NCI-H2107 (cell line): ENCODE measurements at places on chromosomes 7 and 10.
A peak's percentile ranks its signal among the peaks of the same experiment; 100 is the strongest.

DNA sequence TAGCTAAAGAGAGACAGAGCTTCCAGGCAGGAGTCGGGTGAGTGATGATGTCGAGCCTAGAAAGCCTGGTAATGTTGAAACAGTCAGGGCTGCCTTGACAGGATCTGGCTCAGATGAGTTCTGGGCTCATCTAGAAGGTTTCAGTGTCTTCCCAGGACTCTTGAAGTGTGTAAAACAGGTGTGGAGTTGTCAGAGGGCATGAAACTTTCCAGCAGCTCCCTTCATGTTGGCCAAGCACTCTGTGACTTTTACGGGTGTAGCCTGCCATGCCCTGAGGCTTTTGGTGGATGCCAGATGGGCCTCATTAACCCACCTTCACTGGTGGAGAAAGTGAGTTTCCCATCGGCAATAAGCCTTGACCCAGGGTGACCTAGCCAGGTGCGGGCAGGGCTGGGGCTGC, 66.4 kb upstream of the PDCD4 start:
- DNase-seq: no peak

- no peak for DNase-seq
Observed at GRCh38 chr10:127195041-127195506, 1.3 kb downstream of the INSYN2A start.

- DNase-seq: peak; percentile 73
Observed at GRCh38 chr7:126700807-126701604, 551.7 kb downstream of the GRM8 start.

- peak; percentile 17 for DNase-seq
Observed at GRCh38 chr7:31782411-31782991, 95.5 kb downstream of the PPP1R17 start.

DNA sequence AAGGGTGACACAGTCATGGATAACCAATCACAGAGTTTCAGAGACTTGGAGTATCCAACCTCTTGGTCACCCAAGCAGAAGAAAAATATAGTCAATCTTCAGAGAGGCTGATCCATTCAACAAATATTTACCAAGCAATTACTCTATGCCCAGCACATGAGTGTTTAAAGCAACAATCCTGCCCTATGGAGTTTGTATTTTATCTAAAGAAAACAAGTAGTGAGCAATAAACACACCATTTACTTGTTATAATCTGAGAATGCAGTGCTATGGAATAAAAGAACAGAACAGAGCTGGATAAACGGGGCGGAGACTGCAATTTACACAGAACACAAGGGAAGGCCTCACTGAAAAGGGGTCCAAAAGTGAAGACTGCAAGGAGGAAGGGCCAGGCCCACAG, 63.8 kb downstream of the GRB10 start:
- DNase-seq: no peak

DNA sequence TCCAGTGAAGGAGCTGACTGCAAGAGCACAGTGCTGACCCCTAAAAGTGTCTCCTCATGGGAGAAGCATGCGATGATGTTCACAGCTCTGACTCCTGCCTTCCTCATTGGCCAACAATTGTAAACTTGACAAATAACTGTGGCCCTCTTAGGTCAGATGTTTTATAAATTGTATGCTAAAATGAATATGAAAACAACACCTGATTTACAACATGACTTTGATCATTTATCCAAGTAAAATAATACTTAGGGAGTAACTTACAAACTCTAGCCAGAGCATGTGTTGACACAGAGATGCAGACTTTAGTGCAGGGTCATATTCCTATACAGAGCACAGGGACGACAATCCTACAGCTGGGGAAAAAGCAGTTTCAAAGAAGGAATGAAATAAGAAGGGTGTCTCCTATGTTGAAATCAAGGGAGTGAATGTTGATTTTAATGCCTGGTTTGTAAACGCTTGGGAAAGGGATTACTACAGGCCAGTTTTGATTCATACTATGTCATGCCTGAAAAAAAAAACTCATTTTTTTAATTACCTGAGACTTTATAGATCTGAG, 391.4 kb upstream of the AKR1E2 start:
- DNase-seq: no peak

- DNase-seq: no peak
Observed at GRCh38 chr10:34479520-34480179, 335.4 kb downstream of the PARD3 start.

DNA sequence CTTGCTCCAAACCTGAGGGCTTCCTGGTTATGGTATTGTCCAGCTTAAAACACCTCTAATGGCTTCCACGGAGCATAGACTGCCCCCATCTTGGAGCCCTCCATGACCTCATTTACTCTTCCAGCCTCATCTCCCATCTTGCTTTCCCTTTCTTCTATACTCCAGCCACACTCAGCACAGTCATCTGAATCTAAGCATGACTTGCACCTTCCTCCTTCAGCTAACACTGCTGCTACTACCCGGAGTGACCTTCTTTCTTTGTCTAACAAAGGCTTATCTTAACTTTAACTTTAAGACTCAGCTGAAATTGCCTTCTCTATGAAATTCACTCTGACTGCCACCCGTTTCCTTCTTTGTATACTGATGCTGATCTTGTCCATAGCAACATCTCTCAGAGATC, 135.1 kb downstream of the FAM107B start:
- DNase-seq: no peak

- no peak for DNase-seq
Observed at GRCh38 chr7:3117488-3118231, 74.0 kb upstream of the CARD11 start.

- no peak for DNase-seq
Observed at GRCh38 chr7:141792526-141792925, 2.5 kb downstream of the TAS2R5 start.

DNA sequence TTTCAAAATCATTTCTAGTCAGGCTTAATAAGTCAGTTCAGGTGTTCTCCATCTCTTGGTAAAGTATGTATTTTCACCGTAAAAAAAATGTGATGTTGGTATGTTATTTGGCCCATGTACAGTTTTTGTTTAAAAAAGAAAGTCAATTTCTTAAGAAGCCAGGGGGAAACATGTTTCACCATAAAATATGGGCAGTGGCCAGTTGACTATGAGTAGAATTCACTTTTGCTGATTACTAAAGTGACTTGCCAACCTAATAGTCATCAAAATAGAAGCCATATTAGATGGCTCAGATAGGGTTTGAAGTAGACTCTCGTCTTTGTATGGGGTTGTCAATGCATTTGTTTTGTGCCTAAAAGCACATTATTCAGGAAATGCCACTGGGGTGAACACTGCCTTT, 266.3 kb downstream of the BICC1 start:
- DNase-seq: no peak

- peak; percentile 58 for DNase-seq
Observed at GRCh38 chr10:123583639-123584418, 82.3 kb upstream of the GPR26 start.

- DNase-seq: no peak
Observed at GRCh38 chr7:112649560-112649959, 140.6 kb downstream of the TMEM168 start.

DNA sequence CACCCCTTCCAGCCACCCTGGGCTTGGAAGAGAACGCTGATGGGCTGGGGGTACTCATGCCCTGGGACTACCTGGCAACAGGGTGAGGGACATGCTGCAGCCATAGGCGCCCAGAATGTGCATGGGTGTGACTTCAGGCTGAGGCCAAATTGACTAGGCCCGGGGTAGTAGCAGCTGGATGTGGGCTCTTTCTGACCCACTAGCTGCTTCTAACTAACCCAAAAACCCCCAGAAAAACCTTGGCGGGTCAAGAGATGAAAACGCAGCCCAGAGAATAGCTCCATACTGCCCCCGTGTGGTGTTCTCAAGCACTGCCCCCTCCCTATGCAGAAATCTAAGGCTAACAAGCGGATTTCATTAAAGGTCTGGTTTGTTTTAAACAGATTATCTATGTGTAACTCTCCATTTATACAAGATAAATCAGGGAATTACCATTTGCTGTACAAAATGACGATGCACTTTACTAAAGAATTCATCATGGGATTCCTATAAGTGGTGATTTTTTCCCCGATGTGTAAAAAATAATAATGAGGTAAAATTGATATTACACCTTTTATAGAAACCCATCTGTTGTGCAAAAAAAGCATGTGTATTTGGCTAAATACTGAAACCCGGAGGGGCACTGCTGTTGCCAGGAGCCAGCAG, 4.2 kb downstream of the SMARCD3 start:
- no peak for DNase-seq

GRCh38 chr7:127393368-127394058, 1.0 kb upstream of the ZNF800 start:
- DNase-seq: no peak

DNA sequence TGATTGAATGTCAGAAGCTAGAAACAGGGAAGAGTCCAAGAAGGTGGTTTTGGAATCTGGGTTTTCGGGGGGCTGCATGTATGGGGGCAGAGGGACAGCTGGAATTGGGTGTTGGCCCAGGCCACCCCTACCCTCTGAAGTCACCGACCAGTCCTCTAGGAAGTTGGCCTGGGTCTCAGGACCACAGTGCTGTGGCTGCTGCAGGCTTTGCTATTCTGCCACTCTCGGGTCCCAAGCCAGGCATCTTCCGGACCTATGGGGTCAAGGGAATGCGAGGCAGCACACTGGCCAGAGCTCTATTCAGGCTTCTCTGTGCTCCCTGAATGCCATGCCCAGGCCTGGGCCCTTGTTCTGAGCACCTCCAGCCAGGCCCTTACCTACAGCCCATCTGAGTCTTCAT, 13.2 kb downstream of the FGF8 start:
- no peak for DNase-seq

DNA sequence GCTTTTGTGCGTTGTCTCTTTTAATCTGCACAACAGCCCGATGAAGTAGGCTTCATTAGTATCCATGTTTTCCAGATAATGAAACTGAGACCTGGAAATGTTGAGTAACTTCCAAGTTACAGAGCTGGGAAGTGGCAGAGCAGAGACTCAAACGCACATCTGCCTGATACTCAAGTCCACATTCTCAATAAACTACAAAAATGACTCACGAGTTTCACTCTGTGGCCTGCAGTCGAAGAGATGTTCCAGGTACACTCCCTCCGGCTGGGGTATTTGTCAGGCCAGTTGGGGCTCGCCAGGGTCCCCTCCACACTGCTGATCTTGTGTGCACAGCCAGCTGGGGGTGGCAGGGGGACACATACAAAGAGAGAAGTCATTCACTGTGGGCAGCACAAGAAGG, 17.7 kb upstream of the OPALIN start:
- DNase-seq: no peak

DNA sequence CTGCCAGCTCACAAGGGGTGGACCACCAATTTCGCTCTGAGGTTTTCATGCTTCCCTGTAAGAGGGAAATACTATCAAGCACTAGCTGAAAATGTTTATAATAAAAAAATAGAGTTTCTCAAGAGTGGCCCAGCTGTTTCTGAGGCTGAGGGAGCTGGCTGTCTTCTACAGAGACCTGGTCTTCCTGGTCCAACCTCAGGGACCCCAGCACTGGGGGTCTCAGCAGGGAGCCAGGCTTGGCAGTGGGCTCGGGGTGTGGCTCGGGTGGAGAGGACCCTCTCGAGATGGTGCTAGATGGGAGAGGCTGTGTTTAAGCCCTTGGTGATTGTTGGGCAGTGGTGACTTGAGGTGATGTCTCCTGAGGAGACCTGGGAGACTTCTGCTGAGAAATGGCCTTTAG, 87.3 kb upstream of the SHH start:
- DNase-seq: no peak

GRCh38 chr7:129690701-129691100, 79.2 kb downstream of the NRF1 start:
- DNase-seq: no peak

DNA sequence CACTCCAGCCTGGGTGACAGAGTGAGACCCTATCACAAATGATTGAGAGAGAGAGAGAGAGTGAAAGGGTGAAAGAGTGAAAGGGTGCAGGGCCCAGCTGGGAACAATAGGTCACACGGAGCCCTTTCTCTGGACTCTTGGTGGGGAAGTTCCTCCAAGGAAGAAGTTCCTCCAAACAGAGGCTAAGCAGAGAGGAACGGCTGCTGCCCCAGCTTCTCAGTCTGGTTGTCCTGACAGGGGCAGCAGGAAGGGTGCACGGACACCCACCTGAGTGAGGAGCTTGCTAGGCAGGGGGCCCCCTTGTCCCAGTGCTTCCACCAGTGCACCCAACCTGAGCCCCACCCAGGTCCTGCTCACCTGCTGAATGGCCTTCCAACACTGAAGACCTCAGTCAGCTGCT, 38.8 kb upstream of the MYL10 start:
- DNase-seq: no peak

- no peak for DNase-seq
Observed at GRCh38 chr10:78686444-78687060, 382.2 kb upstream of the ZMIZ1 start.

DNA sequence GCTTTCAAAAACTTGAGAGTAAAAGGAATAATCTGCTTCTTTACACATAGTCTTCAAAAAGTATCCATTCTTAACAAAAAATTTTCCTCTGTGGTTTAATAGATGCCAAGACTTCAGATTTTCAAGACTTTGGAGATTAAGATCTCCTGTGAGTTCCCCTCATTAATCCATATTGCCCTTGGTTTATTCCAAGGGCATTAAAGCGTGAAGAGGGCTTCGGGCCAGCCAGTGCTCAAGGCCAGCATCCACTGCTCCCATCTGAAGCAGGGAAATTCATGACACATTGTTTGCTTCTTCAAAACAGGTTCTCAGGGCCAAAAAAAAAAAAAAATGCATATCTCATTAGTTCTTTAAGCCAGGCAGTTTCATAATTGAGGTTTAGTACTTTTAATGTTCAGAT, 137.3 kb upstream of the RHOBTB1 start:
- no peak for DNase-seq

DNA sequence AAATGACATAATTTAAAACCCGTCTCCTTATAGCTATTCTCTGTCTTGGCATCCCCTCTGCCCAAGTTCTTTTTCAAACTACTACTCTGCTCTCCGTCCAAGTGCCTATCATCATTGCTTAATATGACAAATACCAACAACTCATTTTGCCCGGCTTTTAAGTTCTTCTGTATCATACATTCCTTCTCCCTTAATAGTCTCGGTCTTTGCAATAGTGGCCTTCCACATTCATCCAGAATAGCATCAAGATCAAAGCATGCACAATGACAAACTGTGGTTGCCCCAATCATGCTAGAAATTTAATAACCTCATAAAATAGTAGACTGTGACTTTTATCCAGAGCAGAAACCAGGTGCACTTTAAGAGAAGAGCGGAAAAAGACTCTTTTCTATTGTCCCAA, 198.9 kb downstream of the ETV1 start:
- DNase-seq: no peak

DNA sequence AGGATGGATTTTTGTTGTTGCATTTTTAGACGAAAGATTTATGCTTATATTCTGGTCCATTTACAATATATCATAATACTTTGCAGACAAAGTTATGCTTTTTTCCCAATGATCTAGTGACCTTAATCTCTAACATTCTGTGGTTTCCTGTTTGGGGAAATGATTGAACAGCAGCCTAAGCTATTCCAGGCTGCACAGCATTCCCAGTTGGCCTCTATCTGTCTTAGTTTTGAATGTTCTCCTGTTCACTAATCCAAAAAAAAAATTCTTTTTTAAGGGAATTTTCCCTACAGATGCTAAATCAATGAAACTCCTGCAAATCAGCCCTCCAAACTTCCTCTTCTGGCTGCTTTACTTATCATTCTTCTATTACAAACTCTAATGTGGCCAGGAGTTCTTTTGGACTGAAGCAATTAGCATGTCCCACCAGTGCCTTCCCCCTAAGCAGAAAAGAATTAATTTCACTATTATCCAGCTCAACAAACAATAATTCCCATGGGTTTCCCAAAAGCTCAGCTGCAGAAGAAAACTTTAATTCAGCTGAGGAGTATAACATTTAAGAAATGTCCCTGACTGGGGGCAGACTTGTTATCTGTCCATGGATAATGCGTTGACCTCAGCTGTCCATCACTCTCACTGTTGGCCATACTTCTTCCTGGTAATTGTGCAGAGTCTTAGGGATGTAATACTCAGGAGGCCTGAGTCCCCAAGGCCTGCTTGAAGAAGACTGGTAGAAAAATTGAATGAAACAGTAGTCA, 81.9 kb upstream of the TRIL start:
- DNase-seq: no peak

GRCh38 chr10:76287856-76288255, 856.4 kb downstream of the LRMDA start:
- no peak for DNase-seq
